ENCODE measurements at places on chromosomes 16 and 17. TPM values are rescaled to one million over a fixed set of nuclear protein-coding genes. Genes with fewer than 3 reads are reported as not detected.

CD300LG gene
- total RNA-seq: not detected

ABI3 gene
- total RNA-seq: 0.12 TPM

PRSS33 gene
- total RNA-seq: not detected

KRT33B gene
- total RNA-seq: not detected

SHISA6 gene
- total RNA-seq: not detected

SRP68 gene
- 152 TPM for total RNA-seq

NOD2 gene
- total RNA-seq: 5.4 TPM

KCNG4 gene
- not detected for total RNA-seq

Data from HCT116 (cell line).